Fibroblast of mammary gland (primary cell): ENCODE measurements at places on chromosomes 1 and 21.

DNA sequence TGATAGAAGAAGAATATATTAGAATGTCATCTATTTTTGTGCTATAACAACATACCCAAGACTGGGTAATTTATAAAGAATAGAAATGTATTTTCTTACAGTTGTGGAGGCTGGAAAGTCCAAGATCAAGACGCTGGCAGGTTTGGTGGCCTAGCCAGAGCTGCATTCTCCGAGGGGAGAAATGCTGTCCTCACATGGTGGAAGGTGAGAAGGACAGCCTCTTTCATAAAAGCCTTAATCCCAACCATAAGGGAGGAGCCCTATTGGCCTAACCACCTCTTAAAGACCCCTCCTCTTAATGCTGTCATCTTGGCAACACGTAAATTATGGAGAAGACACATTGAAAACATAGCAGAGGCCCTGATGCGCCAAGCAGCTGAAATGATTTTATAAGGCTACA, 60.1 kb upstream of the KAZN start:
- no peak for DNase-seq

GRCh38 chr1:154442006-154442740, 37.0 kb downstream of the IL6R start:
- DNase-seq = no peak

DNA sequence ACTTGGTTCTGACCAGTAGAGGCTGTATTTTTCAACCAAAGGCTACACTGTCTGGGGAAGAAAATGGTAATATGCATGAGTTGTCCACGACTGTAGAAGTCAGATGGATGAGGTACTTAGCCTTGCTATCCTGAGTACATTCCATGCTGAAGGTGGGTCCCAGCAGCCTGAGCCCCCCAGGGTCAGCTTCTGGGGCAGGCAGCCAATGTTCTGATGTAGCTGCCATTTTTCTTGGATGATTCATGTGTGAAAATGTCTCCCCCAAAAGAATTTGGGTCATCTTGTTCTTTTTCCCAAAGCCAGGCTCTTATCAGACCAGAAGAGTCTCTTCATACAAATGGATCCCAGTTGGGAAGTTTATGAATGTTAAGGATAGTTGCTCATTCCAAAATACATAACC, 172.2 kb upstream of the UBE2U start:
- DNase-seq = peak; percentile 57

- no peak for DNase-seq
These were observed 12.1 kb upstream of the ABL2 start for GRCh38 chr1:179241530-179242097.

- DNase-seq = no peak
These were observed 30.3 kb downstream of the TEX35 start for GRCh38 chr1:178543290-178543607.

DNA sequence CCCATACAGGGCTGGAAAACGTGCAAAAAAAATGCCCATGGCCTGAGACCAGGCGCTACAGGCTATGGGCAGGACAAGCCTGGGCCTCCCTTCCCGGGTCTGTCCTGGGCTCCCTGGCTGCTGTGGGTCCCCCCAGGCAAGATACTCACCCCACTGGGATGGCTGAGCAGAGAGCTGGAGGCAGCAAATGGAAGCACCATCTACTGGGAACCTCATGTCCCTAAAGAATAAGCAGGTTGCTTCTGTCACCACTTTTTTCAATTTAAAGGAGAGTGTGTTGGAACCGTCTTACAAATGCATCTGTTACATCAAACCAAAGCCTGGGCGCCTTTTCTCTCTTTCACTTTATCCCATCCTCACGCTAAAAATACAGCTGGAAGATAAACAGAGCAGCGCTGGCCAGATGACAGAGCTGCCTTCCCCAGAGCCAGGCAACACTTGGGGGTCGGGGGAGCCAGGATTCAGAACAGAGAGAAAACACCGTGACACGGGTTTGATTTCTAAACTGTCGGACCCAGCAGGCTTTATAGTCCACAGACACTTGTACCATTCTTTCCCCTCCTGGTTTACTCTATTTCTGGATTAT, 262.1 kb upstream of the VAMP3 start:
- DNase-seq = no peak

DNA sequence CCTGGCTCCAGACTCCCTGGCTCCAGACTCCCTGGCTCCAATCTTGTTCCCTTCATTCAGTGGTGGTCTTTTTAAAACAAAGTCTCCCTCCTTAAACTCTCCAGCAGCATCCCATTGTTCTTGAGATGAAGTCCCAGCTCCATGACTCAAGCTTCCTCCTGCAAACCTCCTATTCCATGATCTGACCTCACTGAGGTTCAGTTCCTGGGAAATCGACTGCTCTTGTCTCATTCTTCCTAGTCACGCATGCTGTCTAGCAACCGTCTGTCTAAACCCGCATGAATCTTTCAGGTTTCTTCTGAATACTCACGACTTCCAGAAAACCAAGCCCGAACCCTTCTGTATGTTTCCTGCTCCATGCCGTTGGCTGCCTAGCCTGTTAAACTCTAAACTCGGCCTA, 91.9 kb downstream of the RAVER2 start:
- no peak for DNase-seq

GRCh38 chr1:53634571-53634979, 104.4 kb downstream of the GLIS1 start:
- no peak for DNase-seq

DNA sequence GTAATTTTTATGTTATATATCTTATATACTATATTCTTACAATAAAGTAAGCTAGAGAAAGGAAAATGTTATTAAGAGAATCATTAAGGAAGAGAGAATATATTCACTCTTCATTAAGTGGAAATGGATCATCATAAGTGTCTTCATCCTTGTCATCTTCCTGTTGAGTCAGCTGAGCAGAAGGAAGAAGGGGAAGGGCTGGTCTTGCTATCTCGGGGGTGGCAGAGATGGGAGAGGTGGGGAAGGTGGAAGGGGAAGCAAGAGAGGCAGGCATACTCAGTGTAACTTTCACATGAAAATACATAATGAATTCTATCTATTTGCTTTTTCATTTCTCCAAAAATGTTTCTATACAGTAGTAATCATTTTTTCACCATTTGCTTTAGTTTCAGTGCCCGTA, 5.1 kb downstream of the DNASE2B start:
- no peak for DNase-seq

DNA sequence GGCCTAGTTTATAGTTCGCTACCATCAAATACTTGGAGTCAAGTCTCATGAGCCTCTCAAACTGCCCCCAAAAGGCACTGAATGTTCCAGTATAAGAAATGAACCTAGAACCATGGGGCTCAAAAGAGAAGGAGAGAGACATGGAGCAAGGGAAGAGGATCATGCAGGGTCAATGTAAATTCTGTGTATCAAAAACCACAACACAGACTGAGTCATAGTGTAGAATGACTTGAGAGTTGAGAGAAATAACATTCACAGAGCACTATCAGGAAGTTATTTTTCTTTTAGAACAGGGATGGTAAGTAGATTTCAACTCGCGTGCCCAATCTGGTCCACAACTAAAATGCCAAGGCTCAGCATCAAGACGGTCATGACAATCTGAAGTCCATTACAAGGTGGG, 59.8 kb downstream of the GNG12 start:
- DNase-seq = peak; percentile 32

DNA sequence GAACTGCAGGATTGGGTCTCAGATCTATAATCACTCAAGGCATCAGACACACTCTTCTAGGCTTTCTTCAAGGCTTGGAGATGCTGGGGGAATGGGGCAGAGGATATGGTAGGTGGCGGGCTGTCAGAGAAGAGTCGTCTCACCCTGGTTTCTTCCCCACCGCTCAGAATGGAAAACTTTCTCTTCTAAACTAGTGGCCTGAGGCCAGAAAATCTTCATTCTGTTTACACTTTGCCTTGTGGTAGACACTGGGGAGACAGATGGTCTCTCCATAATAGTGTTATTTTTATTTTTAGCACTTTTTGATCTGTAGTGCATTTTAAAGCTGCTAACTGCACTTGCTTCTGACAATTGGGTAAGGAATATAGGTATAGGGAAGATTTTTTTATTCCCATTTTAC, 2.6 kb downstream of the PRELP start:
- DNase-seq = no peak

- no peak for DNase-seq
These were observed 43.0 kb downstream of the LHX4 start for GRCh38 chr1:180273066-180273465.

GRCh38 chr1:116309090-116309870, 63.8 kb upstream of the ATP1A1 start:
- no peak for DNase-seq

- DNase-seq = no peak
These were observed 111.3 kb downstream of the ADSS2 start for GRCh38 chr1:244340396-244340795.

- no peak for DNase-seq
These were observed 65.9 kb upstream of the LRRN2 start for GRCh38 chr1:204751480-204751879.

- no peak for DNase-seq
These were observed 541.5 kb downstream of the AMY1C start for GRCh38 chr1:104291156-104291555.

DNA sequence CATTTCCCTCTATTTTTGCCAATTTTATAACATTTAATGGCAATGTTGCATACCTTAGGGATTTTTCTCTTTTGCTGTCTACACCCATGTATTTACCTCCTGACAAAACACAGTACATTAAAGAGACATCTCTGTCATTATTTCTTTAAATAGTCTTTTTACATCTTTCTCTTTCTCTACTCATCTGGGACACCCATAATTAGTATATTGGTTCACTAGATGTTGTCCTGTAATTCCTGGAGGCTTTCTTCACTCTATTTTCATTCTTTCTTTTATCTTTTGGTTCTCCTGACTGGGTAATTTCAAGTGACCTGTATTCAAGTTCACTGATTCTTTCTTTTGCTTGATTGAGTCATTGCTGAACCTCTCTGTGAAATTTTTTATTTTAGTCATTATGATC, 74.3 kb downstream of the FCRL5 start:
- no peak for DNase-seq

DNA sequence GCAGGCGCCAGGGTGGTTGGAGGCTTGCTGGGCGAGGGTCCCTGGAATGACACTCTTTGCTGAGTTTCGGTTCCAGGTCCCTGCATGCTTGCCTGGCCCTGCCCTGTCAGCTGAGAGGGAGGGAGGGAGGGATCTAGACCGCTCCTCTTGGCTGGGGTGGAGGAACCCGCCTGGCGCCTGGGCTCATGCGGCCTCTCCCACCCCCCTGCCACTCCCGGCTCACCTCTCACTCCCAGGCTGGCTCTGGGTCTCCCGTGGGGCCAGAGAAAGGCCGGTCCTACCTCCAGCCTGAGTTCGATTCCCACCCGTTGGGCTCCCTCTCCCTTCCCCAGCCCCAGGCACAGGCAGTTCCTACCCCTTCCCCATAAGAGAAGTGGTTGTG, 19.0 kb upstream of the IFNLR1 start:
- DNase-seq = no peak

DNA sequence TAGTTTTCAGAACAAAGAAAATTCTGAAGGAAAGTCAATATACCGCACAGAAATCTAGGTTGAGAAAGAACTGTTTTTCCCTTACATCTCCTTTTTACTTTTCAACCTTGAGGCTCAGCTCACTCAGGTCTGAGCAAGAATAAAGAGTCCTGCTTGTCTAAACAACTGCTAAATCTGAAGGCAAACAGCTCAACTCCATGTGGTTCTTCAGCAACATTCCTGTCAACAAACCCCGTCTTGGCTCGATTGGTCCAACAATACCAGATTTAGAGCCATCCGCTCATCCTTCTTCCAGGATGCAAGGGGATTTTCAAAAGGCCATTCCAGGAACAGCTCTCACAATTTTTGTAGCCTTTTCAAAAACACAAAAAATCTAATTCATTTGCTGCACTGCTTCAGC, 119.8 kb downstream of the HLCS start:
- no peak for DNase-seq

DNA sequence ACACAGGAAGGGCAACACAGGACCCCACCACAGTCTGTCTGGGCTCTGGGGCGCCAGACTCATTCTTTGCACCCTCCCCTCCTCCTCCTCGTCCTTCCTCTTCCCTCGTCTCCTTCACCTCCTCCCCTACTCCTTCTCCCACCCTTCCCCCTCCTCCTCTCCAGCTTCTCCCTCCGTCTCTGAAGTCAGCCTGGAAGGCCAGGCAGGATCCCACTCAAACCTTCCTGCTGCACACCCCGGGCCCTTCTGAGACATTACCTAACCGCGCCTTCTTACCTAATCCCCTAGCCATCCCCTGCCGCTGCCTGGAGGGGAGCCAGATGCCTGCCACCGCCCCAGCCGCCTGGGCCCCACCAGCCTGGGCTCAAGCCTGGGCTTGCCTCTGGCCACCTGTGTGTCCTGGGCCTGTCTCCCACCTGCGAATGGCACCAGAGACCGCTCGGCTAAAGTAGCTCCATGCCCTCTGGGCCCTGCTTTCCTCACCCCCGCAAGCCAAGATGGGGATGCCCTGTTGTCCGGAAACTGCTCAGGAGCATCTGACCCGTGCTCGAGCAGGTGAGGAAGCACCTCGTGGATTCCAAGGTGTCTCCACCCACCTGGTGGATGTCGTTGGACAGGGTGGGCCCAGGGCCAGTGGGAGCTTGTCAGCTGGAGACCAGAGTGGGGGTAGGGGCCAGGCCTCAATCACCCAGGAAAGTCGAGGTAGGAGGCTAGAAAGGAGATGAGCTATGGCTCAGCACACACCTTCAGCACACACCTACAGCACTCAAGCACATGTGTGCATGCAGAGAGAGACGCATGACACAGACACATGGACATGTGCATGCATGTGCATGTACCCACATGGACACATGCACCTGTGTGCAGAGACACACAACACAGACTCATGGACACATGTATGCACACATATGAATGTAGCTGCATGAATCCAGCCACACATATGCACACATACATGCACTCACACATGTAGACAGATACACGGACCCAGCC, 31.9 kb downstream of the WNT9A start:
- no peak for DNase-seq

- no peak for DNase-seq
These were observed 66.1 kb downstream of the RGS18 start for GRCh38 chr1:192224396-192224795.
